Large intestine (tissue), 12 donors: ENCODE measurements at places on chromosomes 11 and 22. TPM values are rescaled to one million over a fixed set of nuclear protein-coding genes. Genes with fewer than 3 reads are reported as not detected.

DNA sequence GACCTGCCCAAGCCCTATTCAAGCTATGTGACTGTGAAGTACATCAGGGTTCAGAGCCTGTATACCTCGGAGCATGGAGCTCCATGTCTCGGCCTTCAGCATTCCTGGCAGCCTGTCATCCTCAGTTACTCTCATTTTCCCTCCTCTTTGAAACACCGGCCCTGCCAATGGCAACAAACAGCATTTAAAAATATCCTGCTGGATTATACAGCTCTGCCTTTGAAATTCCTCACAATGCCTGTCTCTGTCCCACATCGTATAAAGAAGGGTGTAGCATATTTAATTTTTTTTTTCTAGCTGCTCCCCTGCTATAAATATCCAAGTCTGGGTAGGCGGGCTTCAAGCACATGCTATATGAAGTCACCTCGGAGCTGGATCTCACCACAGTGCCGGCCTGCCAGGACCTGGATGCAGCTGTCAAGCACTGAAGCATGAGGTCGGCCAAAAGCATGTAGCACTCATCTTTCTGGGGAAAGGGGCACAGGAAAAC, 11.8 kb downstream of the ABTB2 start:
- H3K4me3 ChIP-seq = no peak overlapping the region
- H3K27ac ChIP-seq = no peak overlapping the region
- no peaks in the 10 kb centered on the region for H3K36me3 ChIP-seq

CTSF gene
- polyA plus RNA-seq = 11.9 TPM

DNA sequence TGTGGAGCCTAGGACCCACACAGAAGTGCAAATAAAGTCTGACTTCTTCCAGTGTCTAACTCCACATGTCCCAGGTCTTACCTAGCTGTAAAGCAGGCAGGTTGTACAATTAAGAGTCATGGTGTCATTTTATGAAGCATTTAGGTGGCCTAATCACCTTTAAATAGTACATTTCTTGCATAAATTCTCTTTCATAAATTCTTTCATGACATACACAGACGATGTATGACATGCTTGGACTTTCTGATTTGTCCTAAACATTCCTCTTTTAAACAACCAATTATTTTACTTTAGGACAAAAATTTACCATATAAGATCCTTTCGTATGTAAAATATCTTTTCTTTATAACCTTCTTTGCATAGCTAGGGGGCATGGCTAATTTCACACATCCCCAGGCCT, 31.3 kb downstream of the TSKU start:
- no peak for DNase-seq
- no peaks in the 10 kb centered on the region for H3K27me3 ChIP-seq
- no peak overlapping the region for H3K27ac ChIP-seq
- peaks cover 4% of the 10 kb centered on the region for H3K4me1 ChIP-seq
- H3K4me3 ChIP-seq = no peak overlapping the region
- H3K36me3 ChIP-seq = no peaks in the 10 kb centered on the region

GRCh38 chr22:28750471-28750881, 8.6 kb downstream of the HSCB start:
- DNase-seq = no peak
- no peak overlapping the region for H3K27ac ChIP-seq
- no peaks in the 10 kb centered on the region for H3K4me1 ChIP-seq

KRTAP5-9 gene
- 0.45 TPM for polyA plus RNA-seq

DNA sequence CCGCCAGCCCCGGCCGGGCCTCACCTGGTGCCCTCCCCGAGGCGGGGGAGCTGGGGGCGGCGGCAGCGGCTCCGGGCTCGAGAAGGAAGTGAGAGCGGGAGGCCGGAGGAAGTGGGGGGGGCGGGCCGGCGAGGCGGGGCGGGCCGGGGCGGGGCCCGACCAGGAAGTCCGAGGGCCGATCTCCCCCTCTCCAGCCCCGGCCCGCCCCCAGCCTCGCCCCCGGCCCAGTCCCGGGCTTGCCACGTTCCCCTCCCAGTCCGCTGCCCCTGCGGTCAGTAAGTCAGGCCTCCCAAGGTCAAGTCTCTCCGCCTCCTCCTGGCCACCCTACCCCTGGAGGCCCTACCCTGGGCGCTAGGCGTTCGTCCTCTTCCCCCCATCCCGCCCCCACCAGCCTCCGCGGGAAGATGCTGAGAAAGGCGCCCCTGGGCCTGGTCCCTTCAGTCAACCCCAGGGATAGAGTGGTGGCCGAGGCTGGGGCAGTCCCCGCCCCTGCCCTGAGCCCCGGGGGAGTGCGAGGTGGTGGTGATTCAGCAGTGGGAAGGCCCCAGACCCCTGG, at the start of gene RHOG:
RHOG (minus strand) TSS at position 90 of the 556 bp plus-strand sequence. CDS start 12,821 bp downstream, outside the sequence.
- H3K27me3 ChIP-seq = no peaks in the 10 kb centered on the region
- H3K27ac ChIP-seq = peak within 1 kb of the TSS; percentile 92
- DNase-seq = peak; percentile 60
- H3K36me3 ChIP-seq = no peaks in the 10 kb centered on the region
- H3K4me3 ChIP-seq = peak within 1 kb of the TSS; percentile 76

GRCh38 chr11:91406009-91406408, 818.6 kb upstream of the FAT3 start:
- no peak overlapping the region for H3K27ac ChIP-seq
- H3K27me3 ChIP-seq = no peaks in the 10 kb centered on the region
- no peaks in the 10 kb centered on the region for H3K36me3 ChIP-seq
- H3K4me1 ChIP-seq = no peaks in the 10 kb centered on the region

IGSF9B gene
- polyA plus RNA-seq = 9.0 TPM

GRCh38 chr11:86469491-86470388, 95.1 kb downstream of the CCDC81 start:
- H3K4me1 ChIP-seq = no peaks in the 10 kb centered on the region
- no peaks in the 10 kb centered on the region for H3K27me3 ChIP-seq
- no peak overlapping the region for H3K4me3 ChIP-seq
- H3K27ac ChIP-seq = no peak overlapping the region
- no peaks in the 10 kb centered on the region for H3K36me3 ChIP-seq
- no peak for DNase-seq

ASCL2 gene
- 15.8 TPM for polyA plus RNA-seq

GRCh38 chr11:128565881-128566280, 21.5 kb downstream of the ETS1 start:
- peaks cover 13% of the 10 kb centered on the region for H3K4me1 ChIP-seq
- no peak overlapping the region for H3K4me3 ChIP-seq
- no peak overlapping the region for H3K27ac ChIP-seq
- H3K36me3 ChIP-seq = no peaks in the 10 kb centered on the region
- DNase-seq = peak; percentile 97
- H3K27me3 ChIP-seq = peaks cover 24% of the 10 kb centered on the region

PLA2G6 gene
- polyA plus RNA-seq = 71.1 TPM

RPS13 gene
- polyA plus RNA-seq = 1,401 TPM

DNA sequence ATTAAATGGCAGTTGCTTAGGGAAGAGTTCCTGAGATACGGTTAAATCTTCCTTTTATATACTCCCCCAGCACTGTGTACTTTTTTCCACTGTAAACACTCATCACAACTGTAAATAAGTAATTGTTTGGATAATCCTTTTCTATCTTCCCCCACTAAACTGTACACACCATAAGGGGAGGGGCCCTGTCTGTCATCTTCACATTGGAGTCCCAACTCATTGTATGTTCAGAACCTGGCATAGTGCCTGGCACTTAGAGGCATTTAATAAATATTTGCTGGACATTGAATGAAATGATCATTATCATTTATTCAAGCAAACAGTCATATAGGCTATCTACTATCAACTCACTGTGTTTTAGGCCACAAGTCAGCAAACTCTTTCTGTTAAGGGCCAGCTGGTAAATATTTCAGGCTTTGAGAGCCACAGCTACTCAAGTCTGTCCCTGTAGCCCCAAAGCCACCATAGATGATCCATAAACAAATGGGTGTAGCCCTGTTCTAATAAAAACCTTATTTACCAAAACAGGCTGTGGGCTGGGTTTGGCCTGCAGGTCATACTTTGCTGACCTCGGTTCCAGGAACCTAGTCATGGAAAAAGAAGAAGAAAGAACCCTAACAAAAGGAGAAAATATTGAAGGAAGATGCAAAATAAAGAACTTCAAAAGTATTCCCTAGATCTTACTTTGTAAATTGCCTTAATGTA, 70.0 kb downstream of the AMOTL1 start:
- no peaks in the 10 kb centered on the region for H3K27me3 ChIP-seq
- peaks cover 7% of the 10 kb centered on the region for H3K36me3 ChIP-seq
- peaks cover 4% of the 10 kb centered on the region for H3K4me1 ChIP-seq
- H3K4me3 ChIP-seq = no peak overlapping the region

RIMBP3C gene
- polyA plus RNA-seq = 0.04 TPM

BACE1-AS gene
- polyA plus RNA-seq = 14.9 TPM

DNA sequence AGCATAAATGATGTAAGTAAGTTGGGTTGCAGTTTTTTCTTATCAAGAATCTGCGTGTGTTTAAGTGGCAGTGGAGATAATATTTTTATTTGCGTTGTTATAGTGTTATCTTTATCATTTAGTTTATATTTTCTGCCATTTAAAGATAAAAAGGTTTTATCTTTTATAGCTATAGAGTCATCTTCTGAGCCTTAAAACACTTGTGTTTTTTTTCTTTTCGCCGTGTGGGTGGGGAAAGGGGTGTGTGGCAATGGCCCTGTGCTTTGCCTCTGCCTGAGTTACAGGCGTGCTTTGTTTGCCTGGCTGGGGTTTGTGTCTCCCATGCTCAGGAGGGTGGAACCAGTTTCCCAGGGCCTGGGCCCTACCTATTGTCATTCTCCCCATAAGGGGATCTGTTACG, 16.2 kb downstream of the ARHGEF12 start:
- DNase-seq = no peak
- no peak overlapping the region for H3K27ac ChIP-seq
- H3K4me3 ChIP-seq = no peak overlapping the region

DNA sequence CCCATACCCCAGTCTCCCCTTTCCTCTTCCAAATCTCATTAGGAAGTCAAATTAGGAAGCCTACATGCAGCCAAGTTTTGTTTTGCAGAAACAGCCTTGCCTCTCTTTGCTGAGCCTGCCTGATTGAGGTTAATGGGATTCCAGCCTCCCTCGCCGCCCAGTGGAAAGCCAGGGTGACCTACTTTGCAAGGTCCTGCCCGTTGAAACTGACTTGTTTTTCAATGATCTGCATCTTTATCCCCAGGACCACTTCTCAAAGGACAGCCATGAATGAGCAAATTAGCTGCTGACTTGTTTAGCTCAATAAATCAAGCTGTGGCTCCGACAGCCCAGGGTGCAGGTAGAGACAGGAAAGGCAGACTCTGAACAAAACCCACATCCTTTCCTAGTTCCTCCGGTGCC, 110.4 kb downstream of the RRAS2 start:
- H3K27me3 ChIP-seq = no peaks in the 10 kb centered on the region
- no peak for DNase-seq
- H3K4me3 ChIP-seq = no peak overlapping the region
- H3K36me3 ChIP-seq = peaks cover 7% of the 10 kb centered on the region

DNA sequence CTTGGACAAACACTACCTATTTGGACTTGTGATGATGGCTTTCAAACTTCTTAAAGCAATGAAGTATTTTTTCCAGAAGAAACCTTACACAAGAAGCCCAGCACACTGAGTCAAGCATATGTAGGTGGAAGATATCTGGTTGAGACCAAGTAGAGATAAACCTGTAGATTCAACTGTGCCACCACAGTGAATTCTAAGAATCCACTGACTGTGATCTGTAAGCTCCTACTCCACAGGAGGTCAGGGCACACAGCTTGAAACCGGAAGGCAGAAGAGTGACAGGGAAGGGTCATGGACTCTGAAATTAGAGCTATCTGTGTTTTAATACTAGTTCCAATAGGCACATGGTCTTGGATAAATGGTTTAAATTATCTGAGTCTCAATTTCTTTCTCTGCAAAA, 404.5 kb downstream of the ETS1 start:
- no peaks in the 10 kb centered on the region for H3K4me1 ChIP-seq
- no peak for DNase-seq
- no peaks in the 10 kb centered on the region for H3K36me3 ChIP-seq
- H3K27me3 ChIP-seq = peaks cover 5% of the 10 kb centered on the region
- H3K4me3 ChIP-seq = no peak overlapping the region

CD3E gene
- polyA plus RNA-seq = 9.1 TPM

GRCh38 chr11:95293116-95293515, 62.1 kb upstream of the SESN3 start:
- H3K27ac ChIP-seq = peak overlapping the region; percentile 89
- H3K27me3 ChIP-seq = no peaks in the 10 kb centered on the region
- H3K4me1 ChIP-seq = peaks cover 61% of the 10 kb centered on the region
- peak; percentile 45 for DNase-seq

DNA sequence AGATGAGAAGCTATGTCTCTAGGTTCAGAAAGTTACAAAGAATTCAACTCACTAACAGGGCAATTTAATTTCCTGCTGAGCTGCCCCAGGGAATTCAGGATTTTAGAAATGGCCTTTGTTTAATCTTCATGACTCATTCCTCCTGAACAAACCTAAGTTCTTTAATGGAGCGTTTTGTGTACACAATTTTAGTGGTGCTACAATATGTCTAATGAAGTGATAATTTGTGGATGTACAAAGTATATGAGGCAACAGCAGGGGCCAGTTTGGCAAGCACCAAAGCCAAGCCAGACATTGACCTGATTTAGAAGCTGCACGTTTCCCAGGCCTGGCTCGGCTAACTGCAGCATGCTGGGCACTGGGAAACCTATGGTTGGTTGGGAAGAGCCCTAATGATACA, 34.4 kb upstream of the HEPHL1 start:
- H3K27me3 ChIP-seq = no peaks in the 10 kb centered on the region
- no peak overlapping the region for H3K4me3 ChIP-seq
- no peaks in the 10 kb centered on the region for H3K36me3 ChIP-seq

JAML gene
- 35.2 TPM for polyA plus RNA-seq

GRCh38 chr11:119338318-119338890, 2.3 kb downstream of the C1QTNF5 start:
- H3K4me3 ChIP-seq = peak overlapping the region; percentile 46
- no peak for DNase-seq
- peaks cover 48% of the 10 kb centered on the region for H3K4me1 ChIP-seq
- H3K27me3 ChIP-seq = peaks cover 24% of the 10 kb centered on the region

GRCh38 chr11:17606233-17607082, 59.4 kb downstream of the OTOG start:
- no peaks in the 10 kb centered on the region for H3K36me3 ChIP-seq
- no peak for DNase-seq
- H3K4me1 ChIP-seq = no peaks in the 10 kb centered on the region

- H3K27ac ChIP-seq = no peak overlapping the region
- peak; percentile 93 for DNase-seq
- no peaks in the 10 kb centered on the region for H3K27me3 ChIP-seq
These were observed 3.0 kb upstream of the MYBPC3 start for GRCh38 chr11:47355283-47356128.

- no peak overlapping the region for H3K4me3 ChIP-seq
- H3K36me3 ChIP-seq = peaks cover 15% of the 10 kb centered on the region
- DNase-seq = no peak
- peaks cover 39% of the 10 kb centered on the region for H3K27me3 ChIP-seq
- H3K4me1 ChIP-seq = peaks cover 8% of the 10 kb centered on the region
These were observed 2.1 kb downstream of the KLHL35 start for GRCh38 chr11:75430714-75431532.

GRCh38 chr11:7570938-7571521, 57.2 kb downstream of the PPFIBP2 start:
- peaks cover 47% of the 10 kb centered on the region for H3K4me1 ChIP-seq
- no peak for DNase-seq
- no peak overlapping the region for H3K4me3 ChIP-seq
- peak overlapping the region; percentile 94 for H3K27ac ChIP-seq

ARAP1 gene
- 69.1 TPM for polyA plus RNA-seq
